PC-9 (cell line): ENCODE measurements at places on chromosomes 3 and 15.
A peak's percentile ranks its signal among the peaks of the same experiment; 100 is the strongest.

GRCh38 chr15:77505556-77505955, 84.9 kb downstream of the HMG20A start:
- peak; percentile 66 for DNase-seq

- DNase-seq: no peak
Observed at GRCh38 chr15:32787949-32788348, 70.1 kb downstream of the GREM1 start.

GRCh38 chr3:100503448-100503847, 11.0 kb downstream of the TMEM45A start:
- DNase-seq: no peak

DNA sequence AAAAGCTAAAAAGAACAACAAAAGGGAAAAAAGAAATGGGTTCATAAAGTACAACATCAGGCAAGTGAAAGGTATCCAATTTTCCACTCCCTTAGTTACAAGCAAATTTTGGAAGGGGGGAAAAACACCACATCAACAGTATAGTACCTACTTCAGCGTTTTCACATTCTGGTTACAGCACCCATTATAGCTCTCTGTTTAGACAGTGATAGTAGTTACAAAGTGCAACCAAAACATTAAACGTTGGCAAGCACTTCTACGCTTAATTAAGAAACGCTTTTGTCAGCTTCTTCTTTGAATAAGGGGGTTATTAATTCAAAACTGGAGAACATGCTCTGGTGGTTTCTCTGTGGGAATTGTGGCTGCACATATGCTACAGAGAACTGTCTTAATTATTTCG, 180.2 kb downstream of the VPS13C start:
- DNase-seq: no peak
